GDM1 (cell line): ENCODE measurements at places on chromosomes 2 and 18.
A peak's percentile ranks its signal among the peaks of the same experiment; 100 is the strongest.

DNA sequence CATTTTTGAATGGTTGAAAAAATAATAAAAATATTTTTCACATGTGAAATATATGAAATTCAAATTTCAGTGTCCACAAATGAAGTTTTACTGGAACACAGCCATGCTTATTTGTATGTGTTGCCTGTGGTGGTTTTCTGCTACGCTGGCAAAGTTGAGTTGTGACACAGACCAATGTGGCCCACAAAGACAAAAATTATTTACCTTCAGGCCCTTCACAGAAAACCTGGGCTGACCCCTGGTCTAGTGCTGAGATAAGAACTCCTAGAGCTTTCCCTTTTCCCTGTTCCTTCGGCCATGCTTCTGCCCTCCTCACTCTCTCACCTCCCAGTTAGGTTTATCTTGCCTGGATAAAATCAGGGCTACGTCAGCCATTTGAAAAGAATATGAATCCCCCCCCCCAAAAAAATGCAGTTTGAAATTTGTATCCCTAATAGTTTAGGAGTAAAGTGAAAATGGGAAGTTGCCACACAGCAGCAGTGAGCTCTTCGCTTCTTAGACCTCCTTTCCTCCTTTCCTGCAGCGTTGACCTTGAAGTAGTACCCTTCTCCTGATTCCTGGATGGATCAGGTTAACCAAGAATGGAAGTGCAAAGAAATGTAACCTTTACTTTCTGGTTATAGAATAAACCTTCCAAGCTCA, 91.0 kb downstream of the LIMS1 start:
- no peak for DNase-seq

DNA sequence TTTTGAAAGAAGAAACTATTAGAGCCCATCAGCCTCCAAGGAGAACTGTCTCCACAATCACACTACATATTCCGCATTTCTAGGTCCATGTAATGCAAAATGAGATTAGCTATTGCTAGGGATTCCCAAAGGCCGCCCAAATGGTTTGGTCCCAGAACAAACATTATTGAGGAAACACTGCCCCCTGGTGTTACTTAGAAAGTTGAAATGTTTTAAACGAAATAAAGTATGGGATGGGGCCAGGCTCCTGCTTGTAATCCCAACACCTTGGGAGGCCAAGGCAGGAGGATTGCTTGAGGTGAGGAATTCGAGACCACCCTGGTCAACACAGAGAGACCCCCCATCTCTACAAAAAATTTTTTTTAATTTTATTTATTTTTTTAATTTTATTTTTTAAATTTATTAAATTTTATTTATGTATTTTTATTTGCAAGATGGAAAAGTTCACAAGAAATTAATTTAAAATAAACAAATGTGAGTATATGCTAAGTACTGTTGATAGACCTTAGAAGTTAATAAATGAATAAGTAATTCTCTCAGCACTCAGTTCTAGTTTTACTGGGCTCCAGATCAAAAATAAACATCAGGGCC, 5.5 kb downstream of the NHEJ1 start:
- peak; percentile 31 for DNase-seq

DNA sequence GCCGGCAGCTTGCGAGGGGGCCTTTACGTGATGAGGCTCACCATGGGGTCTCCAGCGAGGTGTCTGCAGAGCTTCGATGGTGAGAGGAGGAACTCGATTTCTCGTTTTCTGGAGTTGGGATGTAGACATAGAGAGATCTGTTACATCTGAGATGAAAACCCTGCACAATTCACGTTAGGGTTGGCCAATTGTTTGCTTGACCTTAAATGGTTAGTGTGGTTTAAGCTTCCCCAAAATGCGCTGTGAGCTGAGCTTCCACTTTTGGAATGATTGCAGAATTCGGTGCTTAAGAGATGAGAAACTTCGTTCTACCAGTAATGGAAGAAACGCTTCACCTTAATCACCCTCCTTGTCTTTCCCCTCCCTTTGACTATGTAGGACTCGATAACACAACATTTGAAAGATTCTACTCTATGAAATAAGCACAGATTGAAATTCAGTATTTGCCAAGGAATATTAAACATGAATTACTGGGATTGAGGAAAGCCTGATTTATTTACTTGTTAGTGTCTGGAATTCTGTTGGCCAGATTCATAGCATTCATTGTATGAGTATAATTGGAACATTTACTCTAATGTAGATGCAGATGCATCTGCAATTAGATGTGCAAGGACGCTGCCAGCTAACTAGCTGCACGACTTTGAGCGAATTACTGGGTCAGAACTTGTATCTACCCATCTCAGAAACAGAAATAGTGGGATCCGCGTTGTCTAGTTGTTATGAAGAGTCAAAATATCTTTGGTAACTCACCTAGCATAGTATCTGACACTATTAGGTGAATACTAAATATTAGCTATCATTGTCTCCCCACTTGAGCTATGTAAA, 1.6 kb upstream of the KLF7 start:
- peak; percentile 40 for DNase-seq

DNA sequence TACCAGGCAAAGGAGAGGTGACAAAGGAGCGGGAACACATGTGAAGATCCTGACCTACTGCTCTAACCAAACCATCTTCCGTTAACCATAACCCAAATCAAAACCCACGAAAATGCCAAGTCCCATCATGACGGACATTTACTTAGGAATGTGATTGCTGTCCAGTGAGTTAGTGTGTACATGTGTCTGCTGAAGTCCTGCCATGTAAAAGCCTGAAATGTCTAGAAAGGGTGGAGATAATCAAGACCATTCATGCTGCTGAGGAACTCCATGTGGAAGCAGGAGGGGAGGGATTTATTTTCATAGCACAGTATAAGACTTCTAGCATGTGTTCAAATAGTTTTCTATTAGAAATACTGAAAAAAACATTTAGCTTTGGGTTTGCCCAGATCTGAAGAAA, 137.0 kb upstream of the BOD1L2 start:
- DNase-seq, result no peak

- DNase-seq, result peak; percentile 69
These were observed 24.3 kb upstream of the PSME4 start for GRCh38 chr2:53994818-53995808.

DNA sequence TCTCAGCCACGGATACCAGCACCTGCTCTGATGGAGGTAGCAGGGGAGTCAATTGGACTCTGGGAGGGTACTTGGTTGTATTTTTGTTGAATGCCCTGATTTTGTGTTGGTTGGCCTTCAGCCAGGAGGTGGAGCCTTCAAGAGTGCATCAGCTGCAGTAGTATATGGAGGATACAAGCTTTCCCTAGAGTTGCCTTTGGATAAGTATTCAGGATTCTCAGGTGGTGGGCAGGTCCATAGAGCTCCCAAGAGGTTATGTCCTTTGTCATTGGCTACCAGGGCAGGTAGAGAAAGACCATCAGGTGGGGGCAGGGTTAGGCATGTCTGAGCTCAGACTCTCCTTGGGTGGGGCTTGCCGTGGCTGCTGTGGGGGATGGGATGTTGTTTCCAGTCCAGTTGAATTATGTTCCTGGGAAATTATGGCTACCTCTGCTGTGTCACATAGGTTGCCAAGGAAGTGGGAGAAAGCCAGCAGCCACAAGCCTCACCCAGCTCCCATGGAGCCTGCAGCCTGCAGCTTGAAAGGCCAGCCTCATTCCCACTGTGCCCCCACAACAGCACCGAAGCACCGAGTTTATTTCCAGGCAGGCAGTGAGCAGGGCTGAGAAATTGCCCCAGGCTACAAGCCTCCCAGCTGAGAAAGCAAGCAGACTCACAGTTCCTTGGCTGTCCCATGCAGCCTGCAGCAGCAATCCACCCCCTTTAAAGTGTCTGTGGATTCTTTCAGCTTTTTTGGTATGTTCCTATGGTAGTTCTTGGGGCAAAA, 38.6 kb upstream of the CHST9 start:
- DNase-seq, result no peak

GRCh38 chr2:122191331-122191730, 435.9 kb downstream of the TSN start:
- DNase-seq, result no peak

GRCh38 chr18:9586814-9587213, 27.5 kb downstream of the PPP4R1 start:
- no peak for DNase-seq

GRCh38 chr2:240106765-240107476, 29.2 kb downstream of the COPS9 start:
- DNase-seq, result no peak

GRCh38 chr18:9707381-9708056, 582 bp upstream of the RAB31 start:
- DNase-seq, result no peak

DNA sequence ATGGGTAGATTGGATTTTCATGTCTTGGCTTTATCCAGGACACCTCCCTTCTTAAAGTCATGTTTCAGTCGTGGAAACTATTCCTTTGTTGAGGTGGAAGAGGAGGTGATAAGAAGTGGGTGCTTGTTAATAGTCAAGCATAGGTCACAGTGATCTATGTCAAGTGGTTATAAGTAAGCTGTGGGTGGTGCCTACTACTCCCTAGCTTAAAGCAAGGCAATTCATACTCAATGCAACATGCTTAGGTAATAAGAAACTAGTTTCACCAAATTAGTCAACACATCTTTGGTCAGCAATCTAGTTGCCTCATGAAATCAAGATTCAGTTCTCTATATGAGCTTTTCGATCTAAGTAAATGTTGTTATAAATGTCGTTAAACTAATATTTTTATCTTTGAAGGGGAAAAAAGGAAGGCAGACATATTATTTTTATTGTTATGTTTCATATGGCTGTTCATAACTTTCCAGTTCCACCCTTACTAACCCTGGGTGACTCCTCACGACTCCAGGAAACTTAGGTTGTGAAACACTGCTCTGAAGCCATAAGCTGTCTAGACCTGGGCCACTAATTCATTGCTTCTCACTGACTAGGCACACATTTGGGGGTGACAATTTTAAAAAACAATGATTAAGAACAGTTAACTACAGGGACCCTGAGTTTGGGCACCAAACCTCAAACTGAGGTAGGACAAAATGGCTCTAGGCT, 5.8 kb upstream of the ABCB11 start:
- no peak for DNase-seq

DNA sequence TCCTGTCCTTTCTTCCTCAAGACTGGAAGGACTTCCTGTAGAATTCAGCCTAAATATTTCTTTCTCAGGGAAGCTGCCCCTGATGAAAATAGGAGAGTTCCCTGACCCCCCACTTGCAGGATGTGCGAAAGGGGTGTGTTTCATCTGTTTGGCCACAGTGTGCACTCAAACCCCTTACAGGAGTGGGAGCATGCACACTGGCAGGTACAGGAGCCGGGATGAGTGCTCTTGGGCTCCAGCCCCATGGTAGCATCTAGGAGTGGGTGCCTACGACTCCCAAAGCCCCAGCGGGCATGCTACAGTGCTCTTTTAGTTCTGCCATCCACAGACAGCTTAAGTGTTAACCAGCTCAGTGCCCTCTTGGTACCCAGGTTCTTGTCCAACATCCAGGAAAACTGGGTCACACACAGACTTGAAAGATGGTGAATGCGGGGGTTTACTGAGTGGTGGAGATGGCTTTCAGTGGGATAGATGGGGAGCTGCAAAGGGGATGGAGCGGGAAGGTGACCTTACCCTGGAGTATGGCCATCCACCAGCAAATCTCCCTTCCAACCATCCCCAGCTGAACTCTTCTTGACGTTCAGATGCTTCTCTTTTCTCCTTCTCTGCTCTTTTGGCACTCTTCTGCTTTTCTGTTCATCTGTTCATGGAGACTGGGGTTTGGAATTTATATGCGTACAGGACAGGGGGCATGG, 295.0 kb upstream of the NCKAP5 start:
- no peak for DNase-seq

DNA sequence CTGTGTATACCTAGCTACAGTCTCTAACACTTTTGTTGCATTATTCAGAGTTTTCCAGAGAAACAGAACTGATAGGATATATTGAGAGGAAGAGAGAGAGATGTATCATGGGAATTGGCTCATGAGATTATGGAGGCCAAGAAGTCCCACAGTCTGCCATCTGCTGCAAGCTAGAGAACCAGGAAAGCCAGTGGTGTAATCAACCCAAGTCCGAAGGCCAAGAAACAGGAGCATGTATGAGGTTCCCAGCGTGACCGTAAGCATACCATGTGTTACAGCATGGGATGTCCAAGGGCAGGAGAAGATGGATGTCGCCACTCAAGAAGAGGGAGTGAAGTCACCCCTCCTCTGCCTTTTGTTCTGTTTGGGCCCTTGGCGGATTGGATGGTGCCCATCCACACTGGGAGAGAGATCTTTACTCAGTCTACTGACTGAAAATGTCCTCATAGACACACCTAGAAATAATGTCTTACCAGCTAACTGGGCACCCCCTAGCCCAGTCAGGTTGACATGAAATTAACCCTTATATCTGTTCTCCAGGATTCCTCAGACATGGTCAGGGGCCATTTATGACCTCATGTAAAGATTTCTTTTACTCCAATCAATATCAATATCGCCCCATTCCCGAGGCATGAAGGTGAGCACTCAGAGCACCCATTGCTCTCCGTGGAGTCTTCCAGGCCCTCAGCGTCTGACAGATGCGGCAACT, 179.6 kb downstream of the CTIF start:
- no peak for DNase-seq

DNA sequence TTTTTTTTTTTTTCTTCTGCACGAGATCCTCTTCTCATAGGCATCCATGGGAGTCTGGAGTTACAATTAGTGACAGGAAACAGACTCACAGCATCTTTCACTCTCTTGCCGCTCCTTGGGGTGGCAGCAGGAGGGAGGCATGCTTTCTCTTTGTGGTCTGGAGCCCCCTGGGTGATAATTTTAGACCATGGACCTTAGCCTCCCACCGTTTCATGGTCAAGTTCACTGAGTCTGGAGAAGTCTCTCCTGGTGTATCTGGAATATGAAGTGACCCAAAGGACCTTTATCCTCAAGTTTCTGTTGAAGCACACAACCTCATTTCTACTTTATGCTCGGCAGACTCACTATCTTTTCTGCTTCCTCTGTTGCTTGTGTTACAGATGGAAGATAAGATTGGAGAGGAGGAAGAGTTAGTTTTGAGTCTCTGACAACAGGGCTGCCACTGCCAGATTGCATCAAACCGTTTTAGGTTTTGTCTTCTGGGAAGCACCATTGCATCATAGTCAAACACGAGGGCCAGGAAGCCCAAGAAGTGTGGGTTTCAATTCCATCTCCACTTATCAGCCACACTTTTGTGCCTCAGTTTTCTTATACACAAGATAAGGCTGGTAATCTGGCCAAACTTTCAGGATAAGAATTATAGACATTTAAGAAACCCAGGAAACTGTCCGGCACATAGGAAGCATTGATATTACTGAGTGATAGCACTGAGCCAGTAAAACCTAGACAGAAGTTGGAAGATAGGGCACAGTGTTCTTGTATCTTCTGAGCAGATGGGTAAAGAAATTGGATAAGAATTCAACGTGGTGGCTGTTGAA, 62.3 kb downstream of the ADCYAP1 start:
- DNase-seq, result no peak

- DNase-seq, result peak; percentile 38
These were observed 26.4 kb upstream of the MSTN start for GRCh38 chr2:190088917-190089316.

DNA sequence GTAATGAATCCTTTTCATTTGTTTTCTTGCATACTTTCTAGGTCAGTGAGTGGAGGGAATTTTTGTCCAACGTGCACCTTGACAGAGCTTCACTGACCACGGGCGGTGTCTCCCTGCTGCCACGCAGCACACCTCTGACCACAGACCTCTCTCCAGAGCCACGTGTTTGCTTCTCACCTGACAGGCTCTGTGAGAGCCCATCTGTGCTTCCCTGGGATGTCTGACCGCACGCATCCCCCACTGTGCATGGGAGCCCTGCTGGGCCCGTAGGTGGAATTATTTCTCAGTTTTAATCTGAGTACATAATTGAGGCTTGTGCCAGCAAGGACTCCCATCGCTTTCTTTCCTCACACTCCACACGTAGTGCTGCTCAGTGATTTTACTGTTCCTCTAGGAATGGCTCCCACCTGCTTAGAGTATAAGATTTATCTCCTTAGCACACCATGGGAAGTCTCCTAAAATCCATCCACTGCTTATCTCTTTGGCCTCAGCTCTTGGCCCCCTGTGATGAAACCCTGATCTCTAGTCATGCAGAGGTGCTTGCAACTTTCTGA, 482.6 kb downstream of the TSN start:
- no peak for DNase-seq
